A172 (cell line): ENCODE measurements at places on chromosomes 16 and 17. TPM values are rescaled to one million over a fixed set of nuclear protein-coding genes. Genes with fewer than 3 reads are reported as not detected.
A peak's percentile ranks its signal among the peaks of the same experiment; 100 is the strongest.

Gene VAT1L
- not detected in 2 replicates for total RNA-seq

DNA sequence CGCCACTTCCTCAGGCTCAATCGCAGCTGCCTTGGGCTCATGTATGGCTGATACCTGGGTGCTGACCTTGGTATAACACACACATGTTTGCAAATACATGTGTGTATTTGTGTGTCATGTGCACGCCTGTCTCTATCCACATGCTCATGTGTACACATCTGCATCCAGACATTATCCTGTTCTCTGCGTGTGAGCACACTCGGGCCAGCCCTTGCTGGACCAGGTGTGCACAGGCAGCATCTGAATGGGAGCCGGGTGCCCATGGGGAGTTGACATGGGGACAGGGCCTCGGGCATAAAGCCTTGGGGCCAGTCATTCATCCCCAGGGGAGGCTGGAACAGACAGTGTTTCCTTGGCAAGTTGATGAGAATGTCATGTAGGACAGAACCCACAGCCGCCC, 29.1 kb upstream of the CRHR1 start:
- DNase-seq: no peak

DNA sequence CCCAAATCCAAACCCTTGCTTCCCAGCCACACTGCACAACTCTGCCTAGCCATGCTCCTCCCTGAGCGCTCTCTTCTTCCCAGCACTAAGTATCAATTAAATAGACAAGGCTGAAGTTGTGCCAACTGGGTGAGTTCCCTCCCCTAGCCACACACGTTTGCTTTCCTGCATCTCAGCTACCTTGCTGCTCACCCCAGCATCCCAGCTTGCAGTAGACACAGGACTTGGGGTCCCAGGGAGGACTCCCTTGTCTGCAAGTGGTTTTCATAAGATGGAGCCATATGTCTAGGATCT, 4.9 kb downstream of the CCDC182 start:
- no peak for DNase-seq

Gene TEKT3
- total RNA-seq: not detected in 2 replicates

DNA sequence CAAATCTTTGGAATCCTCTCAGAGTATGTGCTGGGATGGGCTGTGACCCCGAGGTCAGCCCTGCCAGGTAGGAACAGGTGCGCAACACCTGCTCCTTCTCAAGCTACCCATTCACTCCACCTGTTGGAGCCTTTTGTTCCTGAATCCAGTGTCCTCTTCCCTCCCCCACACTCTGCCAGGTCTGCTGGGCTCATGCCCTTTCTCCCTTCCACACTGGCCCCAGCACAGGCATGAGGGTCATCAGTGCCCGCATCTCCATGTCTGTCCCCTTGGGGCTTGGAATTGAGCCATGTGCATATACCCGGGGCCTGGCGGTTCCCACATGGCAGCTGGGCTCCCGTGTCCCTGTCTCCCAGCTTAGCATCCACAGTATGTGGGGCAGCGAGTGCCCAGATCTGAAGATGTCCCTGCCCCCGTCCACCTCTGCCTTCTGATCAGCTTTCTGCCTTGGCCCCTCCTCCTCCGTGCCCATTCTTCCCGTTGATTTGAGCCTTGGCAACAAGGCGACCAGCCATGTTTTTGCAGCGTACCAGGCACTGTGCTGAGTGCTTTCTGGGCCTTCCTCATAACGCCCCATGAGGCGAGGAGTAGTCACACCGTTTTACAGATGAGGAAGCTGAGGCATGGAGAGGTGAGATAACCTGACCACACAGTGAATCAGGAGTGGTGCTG, 102.2 kb downstream of the RAP1GAP2 start:
- DNase-seq: no peak

DNA sequence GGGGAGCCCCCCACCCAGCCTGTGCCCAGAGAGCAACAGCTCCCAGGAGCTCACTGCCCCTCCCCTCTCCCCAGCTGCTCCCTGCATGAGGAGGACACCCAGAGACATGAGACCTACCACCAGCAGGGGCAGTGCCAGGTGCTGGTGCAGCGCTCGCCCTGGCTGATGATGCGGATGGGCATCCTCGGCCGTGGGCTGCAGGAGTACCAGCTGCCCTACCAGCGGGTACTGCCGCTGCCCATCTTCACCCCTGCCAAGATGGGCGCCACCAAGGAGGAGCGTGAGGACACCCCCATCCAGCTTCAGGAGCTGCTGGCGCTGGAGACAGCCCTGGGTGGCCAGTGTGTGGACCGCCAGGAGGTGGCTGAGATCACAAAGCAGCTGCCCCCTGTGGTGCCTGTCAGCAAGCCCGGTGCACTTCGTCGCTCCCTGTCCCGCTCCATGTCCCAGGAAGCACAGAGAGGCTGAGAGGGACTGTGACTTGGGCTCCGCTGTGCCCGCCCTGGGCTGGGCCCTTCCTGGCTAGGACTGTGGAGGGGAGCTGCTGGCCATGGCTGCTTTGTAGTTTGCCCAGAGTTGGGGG, 584 bp downstream of the TCAP start:
- no peak for DNase-seq

DNA sequence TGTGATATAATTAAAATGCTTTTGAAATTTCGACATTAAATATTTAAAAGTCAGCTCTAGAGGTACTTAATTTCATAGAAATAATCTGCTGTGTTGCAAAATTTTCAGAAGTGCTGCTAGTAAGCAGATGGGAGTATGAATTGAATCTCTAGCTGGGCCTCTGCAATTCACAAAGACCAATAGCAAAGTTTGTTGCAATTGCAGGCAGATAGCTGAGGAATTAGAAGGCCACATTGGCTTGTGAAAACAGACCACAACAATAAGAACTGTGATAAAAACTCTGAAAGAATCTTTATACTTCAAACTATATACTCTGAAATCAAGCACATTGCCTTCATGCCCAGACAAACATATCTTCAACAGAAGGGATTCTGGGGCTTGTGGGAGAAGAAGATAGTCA, 636.3 kb upstream of the SOX9 start:
- no peak for DNase-seq

GRCh38 chr17:7688808-7689316, 585 bp downstream of the WRAP53 start:
- no peak for DNase-seq

DNA sequence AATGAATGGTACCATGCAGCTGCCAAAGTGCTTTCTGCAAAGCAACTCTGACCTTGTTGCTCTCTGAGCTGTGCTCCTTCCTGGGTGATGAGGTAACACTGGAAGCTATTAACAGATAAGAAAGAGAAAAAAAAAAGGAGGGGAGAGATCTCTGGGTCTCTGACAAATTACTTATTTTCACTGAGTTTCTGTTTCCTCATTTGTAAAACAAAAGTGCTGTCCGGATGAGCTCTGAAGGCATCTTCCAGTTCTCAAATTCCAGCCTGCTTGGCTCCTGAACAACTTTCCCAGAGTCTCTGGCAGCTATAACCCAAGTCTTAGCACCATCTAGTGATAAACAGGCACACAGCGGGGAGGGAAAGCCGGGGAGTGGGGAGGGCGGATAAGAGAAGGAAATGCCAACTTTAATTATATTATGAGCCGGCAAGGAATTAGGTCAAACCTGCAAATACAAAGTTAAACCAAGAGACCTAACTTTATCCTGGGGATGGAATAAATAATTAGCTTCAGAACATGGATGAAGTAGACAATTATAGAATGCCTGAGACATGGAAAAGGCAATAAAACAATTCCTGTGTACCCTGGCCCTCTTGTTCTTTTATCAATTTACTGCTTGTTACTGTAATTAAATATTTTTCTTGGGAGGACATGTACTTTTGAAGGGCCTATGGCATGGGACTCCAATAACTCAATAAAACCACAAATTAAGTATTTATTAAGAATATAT, 61.3 kb upstream of the KIFC3 start:
- peak; percentile 80 for DNase-seq

GRCh38 chr17:74097450-74098135, 105.9 kb upstream of the RPL38 start:
- no peak for DNase-seq

- no peak for DNase-seq
Measured at GRCh38 chr17:34606763-34607162, 27.4 kb downstream of the TMEM132E start.

GRCh38 chr17:81402530-81402941, 7.3 kb downstream of the BAHCC1 start:
- no peak for DNase-seq

DNA sequence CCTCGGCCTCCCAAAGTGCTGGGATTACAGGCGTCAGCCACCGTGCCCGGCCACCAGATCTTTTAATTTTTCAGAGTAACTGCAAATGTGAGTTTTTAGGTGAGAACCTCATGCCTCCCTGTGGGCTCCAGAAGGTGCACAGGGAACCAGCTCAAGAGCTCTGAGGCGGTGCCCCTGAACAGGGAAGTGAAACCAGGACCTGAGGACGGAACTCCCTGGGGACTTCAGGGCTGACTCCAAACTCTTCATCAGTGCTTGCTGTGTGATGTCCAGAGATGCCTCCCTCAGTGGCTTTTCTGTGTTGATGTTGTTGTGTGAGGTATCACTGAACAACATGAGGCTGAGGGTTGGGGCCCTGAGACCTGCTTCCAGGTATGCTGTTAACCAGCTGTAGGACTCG, 23.8 kb downstream of the SLC12A3 start:
- DNase-seq: no peak

Gene ZG16
- not detected in 2 replicates for total RNA-seq

Gene ADGRG3
- total RNA-seq: not detected in 2 replicates

Gene KCNH4
- 0.02 TPM in 1 of 2 replicates, not detected in the other for total RNA-seq

DNA sequence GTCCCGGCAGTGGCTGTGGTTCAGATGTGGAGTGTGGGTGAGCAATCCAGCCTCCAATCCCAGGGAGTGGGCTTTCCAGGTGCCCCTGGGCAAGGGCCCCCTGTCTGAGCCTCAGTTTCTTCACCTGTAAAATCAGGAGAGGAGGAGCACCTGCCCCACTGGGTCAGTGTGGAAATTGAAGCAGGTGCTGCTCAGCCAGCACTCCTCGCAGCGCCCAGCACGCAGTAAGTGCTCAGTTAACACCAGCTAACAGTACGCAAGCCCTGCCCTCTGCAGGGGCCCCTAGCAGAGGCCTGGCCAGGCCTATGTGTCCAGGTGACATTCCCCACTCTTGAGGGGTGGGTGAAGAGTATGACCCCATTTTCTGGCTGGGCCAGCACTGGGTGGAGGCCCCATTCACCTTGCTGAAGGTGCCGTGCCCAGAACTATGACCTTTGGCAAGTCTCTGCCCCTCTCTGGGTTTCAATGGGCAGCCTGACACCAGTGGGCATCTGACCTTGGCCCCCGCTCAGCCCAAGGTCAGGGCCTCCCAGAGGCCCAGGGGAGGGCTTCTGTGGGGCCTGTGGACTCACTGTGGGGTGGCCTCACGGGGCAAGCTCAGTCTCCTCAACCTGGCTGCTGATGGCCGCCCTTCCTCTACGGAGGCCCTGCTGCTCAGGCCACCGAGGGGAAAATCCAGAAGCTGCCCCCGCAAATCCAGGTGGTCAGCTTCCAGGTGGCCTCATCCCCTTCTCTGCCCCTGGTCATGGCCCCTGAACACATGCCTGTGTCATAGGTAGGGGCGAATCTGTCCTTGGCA, 2.5 kb downstream of the MTSS2 start:
- no peak for DNase-seq

Gene NOG
- total RNA-seq: 94.6 and 149 TPM in 2 replicates

DNA sequence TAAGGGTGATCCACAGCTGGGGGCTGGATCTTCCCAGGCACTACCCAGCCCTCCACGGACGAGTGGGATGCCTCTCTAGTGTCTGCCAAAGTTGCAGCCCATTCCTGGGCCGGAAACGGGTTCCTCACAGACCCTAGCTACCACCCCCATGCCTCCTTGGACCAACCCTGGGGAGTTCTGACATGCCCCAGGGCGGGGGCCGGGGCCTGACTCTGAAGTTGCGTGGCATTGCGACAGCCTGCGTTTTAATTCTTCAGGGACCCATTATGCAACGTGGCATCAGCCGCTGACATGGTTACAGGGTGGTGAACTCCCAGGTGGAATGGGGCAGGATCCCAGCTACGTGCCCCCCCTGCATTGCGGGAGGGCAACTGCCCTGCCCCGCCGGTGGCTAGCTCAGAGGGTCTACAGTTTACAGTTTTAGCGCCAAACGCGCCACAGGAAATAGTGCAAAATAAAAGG, 2.7 kb downstream of the CBX4 start:
- no peak for DNase-seq

Gene CCL4L2
- total RNA-seq: not detected in 2 replicates

GRCh38 chr17:9330611-9331271, 244.9 kb downstream of the STX8 start:
- DNase-seq: no peak

Gene SIRT7
- total RNA-seq: 34.9 and 47.0 TPM in 2 replicates

DNA sequence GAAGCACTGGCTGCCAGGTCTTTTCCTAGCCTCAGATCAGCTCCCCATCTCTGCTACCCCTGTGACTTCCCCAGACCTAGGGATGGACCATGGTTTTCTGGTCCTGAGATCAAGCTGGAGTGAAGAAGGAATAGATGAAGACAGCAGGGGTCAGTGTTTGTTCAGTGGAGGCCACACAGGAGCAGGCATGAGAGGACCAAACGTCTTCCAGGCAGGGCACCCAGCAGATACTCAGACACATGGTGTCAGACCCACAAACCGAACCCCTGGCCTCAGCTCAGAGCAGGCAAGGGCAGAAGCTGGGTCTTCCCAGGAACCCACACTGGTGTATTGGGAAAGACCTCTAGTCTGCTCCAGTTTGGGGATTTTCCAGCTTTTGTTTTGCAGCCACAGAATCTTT, 189.7 kb downstream of the IRX5 start:
- DNase-seq: no peak

DNA sequence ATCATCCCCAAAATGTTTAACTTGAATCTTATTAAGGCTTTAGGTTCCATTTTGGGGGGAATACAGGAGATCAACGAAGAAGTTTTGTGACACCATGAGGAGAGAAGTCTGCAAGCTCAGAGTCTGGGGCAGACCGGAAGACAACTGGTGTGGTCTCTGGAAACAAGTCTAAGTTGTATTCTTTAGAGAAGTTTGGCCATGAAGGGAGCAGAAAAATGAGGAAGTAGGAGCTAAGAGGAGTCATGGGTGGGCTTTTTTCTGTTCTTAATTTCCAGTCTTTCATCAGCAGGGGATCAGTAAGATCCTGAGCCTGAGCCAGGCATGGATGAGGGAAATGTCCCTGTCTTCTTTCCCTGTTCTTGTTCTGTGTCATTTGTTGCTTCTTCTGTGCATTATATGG, 35.8 kb upstream of the NF1 start:
- no peak for DNase-seq

Gene TBC1D3E
- not detected in 2 replicates for total RNA-seq

- DNase-seq: no peak
Measured at GRCh38 chr16:57531635-57532265, 4.6 kb downstream of the CCDC102A start.

DNA sequence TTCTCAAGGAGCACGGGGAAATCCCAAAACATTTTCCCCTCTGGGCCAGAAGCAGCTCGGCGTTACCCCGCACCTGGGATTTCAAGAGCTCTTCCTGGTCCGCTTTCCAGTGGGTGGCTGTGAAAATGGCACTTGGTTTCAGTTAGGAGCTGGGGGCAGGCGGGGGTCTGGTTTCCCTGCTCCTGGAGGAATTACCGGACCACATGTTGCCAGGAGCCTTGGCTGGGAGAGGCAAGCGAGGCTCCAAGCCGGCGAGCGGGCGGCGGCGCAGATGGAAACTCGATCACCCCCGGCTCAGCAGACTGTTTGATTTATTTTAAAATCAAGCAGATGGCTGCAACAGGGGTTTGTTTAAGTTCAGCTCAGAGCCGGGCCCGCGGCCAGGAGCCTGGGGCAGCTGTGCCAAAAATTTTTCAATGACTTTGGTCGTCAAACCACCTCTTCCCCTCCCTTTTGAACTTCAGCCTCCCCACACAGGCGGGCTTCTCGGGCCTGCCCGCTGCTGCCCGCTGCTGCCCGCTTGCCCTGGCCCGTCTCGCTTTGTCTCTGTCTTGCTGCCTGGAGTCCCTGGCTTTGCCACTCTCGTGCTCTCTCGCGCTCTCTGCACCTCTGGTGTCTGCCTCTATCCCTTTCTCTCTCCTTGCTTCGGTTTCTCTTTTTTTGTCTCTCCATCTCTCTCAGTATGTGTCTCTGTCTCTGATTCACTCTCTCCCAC, 108.0 kb upstream of the CIBAR2 start:
- DNase-seq: peak; percentile 51
